Stimulated activated CD8-positive, alpha-beta memory T cell treated with anti-CD3 and anti-CD28 coated beads, Interleukin-7, amount 100 ng/mL, for 1 hour (primary cell): ENCODE measurements at places on chromosomes 1 and 21.

- no peak for DNase-seq
Observed at GRCh38 chr21:42850866-42851391, 28.4 kb downstream of the WDR4 start.

DNA sequence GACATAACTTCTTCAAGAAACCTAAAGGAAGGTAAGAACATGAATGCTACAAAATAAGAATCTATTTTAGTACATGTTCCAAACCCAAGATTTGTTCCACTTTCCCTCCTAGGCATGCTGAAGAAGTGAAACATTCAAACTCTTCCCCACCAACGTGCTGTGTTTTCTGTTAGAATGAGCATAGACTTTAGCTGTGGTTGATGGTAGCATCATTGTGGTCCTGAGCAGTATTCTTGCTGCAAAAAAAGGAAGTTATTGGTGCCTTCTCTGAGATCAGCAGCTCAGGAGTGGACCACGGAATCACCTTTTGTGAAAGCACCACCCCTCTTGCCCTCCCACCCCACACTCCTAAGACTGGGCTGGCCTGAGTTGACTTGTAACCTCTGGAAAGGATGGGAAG lies 100.4 kb upstream of the POGK start:
- DNase-seq = no peak

GRCh38 chr21:23638131-23638695 lies 1969.1 kb downstream of the MRPL39 start:
- no peak for DNase-seq

GRCh38 chr1:181044449-181044966 lies 10.7 kb downstream of the MR1 start:
- DNase-seq = peak; percentile 10

DNA sequence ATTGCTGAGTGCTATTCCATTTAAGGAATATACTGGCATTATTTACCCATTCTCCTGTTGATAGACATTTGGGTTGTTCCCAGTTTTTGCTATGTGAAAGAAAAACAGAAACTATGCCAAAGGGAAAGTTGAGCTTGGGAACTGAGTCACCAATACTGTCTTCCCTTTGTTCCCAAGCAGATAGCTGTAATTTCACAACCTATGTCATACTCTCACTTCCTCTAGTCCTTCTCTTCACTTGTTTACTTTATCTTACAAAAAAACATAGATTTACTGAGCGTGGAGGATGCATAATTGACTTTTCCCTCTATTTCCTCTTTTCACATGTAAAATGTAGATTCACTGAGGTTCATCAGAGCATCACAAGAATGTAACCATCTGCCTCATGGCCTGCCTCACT lies 32.4 kb upstream of the PGBD5 start:
- no peak for DNase-seq

GRCh38 chr1:156420205-156421061 lies 51.4 kb downstream of the RHBG start:
- DNase-seq = no peak

DNA sequence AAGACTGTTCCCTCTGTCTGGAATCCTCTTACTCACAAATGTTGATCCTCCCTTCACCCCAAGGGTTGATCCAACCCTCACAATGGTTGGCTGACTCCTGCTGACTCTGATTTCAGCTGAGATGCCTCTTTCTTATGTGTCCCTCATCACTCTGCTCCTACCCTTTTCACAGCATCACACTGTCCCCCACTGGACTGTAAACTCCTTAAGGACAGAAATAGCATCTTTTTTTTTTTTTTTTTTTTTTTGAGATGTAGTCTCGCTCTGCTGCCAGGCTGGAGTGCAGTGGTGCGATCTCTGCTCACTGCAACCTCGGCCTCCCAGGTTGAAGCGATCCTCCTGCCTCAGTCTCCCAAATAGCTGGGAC lies 97.9 kb upstream of the SYT6 start:
- no peak for DNase-seq

- DNase-seq = no peak
Observed at GRCh38 chr1:102219463-102219862, 222.7 kb upstream of the OLFM3 start.

GRCh38 chr1:196091397-196092135 lies 516.7 kb downstream of the KCNT2 start:
- DNase-seq = no peak

DNA sequence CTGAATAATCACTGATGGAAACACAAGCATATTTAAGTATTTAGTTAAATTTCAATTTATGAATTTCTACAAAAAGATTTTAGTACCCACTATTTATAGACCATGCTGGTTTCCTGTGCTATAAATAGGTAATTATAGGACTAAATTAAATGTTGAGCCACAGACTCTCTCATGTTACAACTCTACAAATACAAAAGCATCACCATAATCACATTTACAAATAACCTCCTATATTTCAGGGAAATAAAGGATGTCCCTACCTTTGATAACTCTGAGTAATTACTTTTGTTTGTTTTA lies 32.6 kb upstream of the CCDC190 start:
- DNase-seq = no peak

DNA sequence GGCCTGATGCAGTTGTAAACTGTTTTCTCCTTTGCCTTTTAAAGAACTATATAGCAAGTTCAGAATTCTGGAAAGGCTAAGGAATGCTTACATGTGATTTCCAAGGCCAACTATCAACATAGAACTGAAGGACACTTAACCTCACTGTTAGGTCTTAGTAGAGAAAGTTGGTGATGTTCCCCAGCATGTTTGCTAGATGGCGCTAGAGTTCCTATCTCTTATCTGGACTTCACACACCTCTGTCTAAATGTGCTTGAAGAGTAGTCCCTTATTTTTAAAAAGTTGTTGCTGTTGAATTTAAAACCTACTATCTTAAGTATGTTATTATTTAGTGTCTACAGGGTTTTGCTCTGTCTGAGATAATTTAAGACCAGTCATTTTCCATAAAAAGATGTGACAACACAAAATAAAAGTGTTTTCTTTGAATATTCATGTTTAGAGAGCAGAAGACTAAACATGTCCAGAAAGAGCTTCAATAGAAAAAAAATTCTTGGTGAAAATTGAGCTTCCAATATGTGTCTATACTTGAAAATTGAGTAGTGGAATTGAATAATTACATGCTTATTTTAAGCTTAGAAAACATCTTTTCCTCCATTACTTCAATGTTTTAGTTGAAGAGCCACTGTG lies 237.3 kb downstream of the S1PR1 start:
- no peak for DNase-seq

DNA sequence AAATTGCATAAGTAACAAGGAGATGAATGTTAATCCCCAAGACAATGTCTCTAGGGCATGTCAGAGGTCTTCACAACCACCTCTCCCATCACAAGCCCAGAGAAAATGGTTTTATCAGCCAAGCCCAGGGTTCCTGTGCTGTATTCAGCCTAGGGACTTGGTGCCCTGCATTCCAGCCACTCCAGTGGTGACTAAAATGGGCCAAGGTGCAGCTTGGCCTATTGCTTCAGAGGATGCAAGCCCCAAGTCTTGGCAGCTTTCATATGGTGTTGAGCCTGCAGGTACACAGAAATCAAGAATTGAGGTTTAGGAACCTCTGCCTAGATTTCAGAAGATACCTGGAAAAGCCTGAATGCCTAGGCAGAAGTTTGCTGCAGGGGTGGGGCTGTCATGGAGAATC lies 1118.6 kb downstream of the PLA2G4A start:
- no peak for DNase-seq

- no peak for DNase-seq
Observed at GRCh38 chr1:185376288-185376687, 59.2 kb upstream of the IVNS1ABP start.

DNA sequence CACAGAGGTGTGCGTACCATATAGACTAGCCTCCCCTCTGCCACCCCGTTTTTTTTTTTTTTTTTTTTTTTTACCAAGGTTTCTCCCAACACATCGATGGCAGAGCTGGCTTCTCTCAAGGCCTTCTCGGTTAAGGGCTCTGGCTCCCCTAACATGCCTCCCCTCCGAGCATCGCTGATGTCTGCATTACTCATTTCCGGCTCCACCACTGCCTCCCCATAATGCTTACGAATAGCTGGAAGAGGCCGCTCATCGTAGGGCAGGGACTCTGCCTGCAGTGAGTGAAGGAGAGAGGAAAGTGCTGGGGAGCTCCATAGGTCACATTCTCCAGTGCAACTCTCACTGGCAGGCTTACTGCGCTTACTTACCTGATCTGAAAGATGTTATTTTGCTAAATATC lies 20.6 kb downstream of the CEP104 start:
- DNase-seq = no peak

- DNase-seq = no peak
Observed at GRCh38 chr1:201778279-201779065, 50.5 kb upstream of the IPO9 start.

DNA sequence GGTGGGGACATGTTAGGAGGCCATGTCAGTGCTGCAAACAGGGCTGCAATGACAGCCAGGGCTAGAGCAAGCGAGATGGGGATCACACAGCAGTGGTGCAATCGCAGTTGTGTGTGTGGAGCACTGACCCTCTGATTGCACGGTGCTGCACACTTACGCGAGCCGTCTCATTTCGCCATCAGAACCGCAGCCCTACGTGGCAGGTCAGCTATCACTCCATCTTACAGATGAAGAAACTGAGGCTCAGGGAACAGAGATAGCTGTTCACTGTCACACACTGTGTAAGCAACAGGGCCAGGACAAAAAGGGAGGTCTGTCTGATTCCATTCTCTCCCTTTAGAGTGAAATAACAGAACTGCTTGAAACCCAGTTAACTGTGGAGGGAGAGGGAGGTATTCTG lies 104.8 kb upstream of the SLC45A1 start:
- DNase-seq = no peak

DNA sequence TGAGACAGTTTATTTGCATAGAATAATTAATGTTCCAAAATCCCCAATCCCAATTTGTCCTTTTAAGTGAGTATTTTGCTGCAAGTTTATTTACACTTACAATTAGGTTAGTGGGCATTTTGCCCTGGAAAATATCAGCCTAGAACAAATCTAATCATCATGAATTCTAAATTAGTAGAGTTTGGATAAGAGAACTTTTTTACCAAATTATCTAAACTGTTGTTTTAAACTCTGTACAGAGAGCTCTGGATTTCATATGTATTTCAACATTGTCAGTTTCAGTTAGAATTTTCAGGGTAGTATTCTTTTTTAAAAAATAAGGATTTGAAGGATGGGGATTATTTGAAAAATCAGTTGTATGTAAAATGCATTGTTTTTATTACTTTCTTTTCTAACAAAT lies 27.8 kb upstream of the UBE2U start:
- no peak for DNase-seq

DNA sequence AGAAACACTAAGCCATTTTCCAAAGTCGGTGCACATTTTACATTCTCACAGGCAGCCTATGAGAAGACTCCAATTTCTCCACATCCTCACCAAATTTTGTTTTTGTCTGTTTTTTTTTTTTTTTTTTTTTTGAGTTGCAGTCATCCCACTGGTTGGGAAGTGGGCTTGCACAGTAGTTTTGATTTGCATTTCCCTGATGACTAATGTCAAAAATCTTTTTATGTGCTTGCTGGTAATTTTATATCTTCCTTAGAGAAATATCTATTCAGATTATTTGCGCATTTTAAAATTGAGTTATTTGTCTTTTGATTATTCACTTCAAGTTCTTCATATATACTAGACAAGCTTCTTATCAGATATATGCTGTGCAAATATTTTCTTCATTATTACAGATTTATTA lies 141.5 kb downstream of the USH2A start:
- no peak for DNase-seq

DNA sequence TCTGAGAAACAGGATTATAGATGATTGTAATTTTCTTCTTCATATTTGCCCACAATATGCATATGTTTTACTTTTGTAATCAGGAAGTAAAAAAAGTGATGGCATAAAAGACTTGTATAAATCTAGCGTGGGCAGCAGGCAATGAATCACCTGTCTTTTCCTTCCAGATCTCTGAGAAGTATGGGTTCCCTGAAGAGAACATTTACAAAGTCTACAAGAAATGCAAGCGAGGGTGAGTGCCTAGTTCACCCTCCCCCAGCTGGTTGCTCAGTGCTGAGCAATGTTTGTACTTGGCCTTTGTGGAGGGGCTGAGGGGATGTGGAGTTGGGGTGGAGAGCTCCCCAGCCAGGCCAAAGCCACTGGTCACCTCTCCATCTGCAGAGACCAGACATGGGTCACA lies 30.7 kb downstream of the GRHL3 start:
- no peak for DNase-seq

DNA sequence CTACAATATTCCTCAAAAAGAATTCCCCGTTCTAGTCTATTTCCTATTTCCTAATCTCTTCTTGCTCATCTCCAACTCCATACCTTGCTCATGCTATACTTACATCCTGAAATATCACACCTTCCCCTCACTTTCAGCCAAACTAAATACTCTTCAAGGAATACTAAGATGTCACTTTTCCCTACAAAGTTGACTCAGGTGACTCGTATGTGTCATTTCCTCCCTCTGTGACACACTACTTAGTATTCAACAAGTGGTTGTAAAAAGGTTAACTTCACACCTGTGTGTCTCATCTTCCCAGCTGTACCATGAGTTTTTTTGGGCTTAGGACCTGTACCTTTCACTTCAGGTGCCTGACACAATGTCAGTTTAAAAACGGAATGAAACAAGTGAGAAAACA lies 81.9 kb upstream of the LBR start:
- no peak for DNase-seq

DNA sequence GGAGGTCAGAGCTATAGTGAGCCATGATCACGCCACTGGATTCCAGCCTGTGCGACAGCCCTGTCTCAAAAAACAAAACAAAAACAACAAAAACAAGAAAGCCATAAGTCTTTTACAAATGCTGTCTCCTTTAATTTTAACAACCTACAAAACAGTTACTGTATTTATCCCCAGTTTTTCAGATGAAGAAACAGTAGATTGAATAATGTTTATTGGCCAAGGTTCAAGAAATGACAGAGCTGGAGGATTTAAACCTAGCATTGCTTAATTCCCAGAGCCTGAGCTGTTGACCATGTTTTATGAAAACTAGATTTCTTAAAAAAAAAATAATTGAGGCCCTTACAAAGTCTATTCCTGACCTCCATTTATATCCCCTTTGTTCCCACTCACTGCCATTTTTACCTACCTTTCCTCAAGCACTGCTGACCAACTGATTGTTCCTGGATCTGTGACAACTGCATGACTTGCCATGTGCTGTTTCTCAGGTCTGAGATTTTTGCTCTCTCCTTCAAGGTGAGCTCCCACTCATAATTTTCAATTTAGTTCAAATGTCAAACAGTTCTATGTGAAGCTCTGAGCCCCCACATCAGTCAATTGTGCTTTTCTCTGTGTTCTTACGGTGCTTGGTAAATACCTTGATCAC lies 140.8 kb downstream of the CHRM3 start:
- no peak for DNase-seq

DNA sequence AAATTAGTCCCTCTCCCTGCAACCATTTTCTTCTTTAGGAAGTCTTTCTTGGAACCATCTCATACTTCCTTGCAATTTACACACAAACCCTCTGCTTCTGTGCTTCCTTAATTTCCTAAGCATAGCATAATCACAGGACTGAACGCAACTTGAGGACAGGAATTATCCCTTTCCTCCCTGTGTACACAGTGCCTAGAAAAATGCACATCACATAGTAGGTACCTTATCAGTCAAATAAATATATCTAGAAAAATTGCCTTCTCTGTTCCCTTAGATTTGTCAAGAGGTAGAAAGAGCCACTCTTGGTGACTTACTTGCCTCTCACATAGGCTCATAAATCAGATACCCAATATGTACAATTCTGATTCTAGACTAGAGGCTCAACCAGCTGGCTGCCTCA lies 4.9 kb downstream of the ASPM start:
- DNase-seq = no peak
